Endothelial cell of umbilical vein (primary cell): ENCODE measurements at places on chromosomes 6 and 20. TPM values are rescaled to one million over a fixed set of nuclear protein-coding genes. Genes with fewer than 3 reads are reported as not detected.
A peak's percentile ranks its signal among the peaks of the same experiment; 100 is the strongest.

GRCh38 chr6:52877786-52878185 lies 31.7 kb downstream of the GSTA3 start:
- no peak for DNase-seq

GRCh38 chr6:139923964-139924475 lies 549.6 kb upstream of the CITED2 start:
- DNase-seq, result no peak

DNA sequence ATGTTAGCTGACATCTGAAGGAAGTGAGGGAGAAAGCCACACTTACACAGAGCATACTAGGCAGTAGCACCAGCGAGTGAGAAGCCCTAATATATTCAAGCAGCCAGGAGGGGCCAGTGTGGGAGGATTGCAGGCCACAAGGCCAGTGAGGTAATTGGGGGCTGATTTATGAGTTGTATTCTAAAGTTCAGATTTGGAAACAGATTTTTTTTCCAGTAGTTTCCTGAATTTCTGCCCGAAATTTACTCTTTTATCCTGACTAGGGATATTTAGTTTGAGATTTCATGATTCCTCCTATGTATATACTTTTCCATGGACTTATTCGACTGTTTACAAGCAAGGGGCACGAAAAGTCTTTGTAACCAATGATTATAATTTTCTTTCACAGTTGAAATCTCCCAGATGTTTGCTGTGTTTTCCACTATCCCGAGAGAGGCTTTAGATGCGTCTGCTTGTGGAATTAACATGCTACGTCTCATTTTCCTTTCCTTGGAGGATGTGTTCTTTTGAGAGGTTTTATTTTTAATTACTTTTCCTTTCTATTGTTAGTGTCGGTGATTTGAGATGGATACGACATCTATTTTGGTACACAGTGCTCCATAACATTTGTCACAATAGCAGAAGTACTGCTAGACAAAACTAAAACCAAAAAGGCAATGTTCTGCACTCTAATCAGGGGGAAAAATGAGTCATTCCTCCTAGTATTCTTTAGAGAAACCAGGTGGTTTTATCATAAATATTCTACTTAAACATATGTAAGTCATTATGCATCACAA lies 356.3 kb upstream of the HSF2 start:
- DNase-seq, result no peak

DNA sequence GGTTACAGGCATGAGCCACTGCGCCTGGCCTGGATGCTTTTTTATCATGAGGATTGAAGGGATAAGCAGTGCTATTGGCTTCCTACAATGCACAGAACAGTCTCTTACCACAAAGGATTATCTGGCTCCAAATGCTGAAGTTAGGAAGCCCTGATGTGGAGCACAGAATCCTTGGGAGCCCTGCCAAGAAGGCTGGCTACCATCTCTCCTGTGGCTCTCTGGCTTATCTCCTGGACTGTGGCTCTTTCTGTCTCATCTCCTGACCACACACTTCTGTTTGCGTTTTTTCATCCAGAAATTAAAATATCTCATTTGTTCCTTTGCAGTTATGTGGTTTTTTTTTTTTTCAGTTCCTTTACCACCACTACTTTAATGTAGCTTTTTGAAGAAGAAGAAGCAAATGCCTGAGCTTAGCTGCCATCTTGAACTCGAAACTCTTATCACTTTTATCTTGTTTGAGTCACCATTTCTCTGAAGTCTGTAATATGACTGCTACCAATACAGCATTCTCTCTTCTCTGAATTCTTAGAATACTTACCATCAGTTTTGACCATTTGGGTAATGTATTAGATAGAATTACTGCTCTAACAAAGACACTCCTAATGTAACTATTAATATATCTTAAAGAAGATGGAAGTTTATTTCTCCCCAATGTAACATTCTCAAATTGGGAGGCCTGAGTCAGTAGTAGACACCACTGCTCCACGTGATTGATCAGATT lies 1044.7 kb downstream of the KIF16B start:
- DNase-seq, result no peak

Gene OLIG3
- not detected in 2 replicates for total RNA-seq

DNA sequence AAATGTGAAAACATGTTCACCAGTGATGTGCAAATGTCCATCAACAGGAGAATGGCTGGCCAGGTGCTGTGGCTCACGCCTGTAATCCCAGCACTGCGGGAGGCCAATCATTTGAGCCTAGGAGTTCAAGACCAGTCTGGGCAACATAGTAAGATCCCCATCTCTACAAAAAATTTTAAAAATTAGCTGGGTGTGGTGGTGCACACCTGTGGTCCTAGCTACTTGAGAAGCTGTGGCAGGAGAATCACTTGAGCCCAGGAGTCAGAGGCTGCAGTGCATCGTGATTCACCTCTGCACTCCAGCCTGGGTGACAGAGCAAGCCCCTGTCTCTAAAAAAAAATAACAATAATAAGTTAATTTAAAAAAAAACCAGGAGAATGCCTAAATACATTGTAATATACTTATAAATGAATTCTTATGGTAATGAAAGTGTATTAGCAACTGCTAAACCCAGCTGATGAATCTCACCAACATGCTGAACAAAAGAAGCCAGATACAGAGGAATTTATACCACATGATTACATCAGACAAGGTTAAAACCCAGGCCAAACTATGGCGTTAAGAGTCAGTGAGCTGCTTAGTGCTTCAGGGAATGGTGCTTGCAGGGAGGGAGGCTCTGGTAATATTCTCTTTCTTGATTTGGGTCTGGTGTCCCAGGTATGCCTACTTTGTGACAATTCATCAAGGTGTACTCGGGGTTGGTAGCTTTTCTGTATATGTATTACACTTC lies 36.4 kb downstream of the RPP40 start:
- no peak for DNase-seq

Gene OPRM1
- not detected in 2 replicates for total RNA-seq

DNA sequence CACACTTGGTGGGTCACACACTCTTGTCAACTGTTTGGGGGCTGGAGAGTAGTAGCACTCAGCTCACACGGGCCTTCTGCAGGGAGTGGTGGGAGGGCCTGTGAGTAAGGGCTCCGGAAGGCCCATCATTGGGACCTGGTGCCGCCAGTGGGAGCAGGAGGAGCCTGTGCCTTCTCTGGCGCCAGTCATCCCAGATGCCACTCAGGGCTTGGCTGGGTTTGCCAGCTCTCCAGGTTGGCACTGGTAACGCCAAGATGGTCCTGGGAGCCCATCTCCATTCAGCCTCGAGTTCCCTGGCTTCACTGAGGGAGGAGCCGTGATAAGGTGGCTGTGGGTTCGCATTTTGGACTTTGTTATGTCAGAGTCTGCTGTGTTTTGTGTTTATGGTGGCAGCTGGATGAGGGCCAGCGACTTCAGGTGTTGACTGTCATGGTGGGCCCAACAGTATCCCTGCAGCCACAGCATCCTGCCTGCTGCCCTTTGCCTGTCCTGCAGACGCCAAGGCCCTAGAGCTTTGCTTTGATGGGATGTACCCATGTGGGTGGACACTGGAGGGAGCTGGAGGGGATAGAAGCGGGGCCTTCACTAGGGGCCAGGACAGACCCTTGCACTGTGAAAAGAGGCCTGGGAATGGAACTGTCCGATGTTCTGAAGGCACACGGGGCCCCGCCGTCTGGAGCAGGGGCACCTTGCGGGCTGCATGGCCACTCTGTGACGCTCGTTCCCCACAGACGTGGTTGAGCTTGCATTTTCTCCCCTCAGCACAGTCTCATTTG lies 13.3 kb upstream of the DNAJC5 start:
- no peak for DNase-seq

DNA sequence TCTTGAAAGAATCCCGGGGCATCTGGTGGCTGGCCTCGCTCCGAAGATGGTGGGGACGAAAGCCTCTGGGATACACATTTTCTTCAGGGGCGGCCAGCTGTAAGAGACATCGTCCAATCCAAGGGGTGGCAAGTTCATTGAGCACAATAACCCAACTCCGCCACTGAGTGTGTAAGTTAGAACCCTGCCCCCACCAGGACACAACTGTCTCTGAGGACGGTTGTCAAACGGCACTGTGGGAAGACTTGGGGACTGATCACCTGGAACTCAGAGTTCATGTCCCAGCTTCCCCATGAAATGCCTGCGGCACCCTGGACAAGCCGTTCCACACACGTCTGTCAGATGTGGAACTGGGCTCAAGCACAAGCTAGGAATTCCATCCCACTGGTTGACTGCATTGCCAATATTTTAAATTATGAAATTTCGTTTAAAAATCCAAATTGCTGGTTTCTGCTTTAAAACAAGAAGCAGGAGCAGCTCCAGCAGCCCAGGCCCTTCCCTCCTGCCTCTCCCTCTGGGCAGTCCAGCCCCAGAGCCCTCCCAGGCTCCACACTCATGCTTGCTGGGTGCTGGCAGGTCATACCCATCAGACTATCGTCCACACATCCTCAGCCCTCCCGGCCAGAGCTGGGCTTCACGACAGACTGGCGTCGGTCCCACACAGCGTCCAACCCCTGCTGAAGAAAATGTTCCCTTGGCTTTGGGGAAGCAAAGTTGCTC lies 80.9 kb upstream of the AFDN start:
- no peak for DNase-seq

- DNase-seq, result peak; percentile 16
These were observed 23.8 kb downstream of the ANKS1A start for GRCh38 chr6:34912715-34913464.

Gene CLVS2
- total RNA-seq, result not detected in 2 replicates

DNA sequence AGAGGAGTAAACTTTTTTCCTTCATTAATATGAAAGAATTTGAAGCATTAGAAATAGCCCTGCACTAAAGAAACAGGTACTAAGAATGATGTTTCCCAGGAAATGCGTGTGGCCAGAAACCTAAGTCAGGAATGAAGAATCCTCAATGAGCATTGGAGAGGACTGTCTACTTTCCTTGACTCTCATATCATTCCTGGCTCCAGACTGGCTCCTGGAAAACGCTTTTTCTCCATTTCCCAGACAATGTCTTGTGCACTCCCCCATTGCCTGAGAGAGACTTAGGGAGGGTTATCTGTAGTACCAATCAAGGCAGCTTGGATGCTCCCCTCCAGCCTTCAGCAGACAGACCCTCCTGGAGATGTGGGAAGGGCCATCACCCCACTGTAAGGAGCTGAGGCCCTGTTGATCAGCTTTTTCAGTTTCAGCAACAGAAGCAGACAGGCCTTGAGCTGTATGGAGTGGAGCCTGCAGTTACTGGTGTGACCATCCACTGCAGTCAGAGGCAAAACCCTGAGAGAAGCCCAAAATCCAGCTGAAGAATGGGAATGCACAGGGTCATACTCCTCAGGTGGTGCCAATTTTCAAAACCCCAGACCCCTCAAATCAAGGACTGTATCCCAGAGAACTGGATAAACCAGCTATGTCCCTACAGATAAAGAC lies 127.3 kb upstream of the NT5E start:
- DNase-seq, result no peak

DNA sequence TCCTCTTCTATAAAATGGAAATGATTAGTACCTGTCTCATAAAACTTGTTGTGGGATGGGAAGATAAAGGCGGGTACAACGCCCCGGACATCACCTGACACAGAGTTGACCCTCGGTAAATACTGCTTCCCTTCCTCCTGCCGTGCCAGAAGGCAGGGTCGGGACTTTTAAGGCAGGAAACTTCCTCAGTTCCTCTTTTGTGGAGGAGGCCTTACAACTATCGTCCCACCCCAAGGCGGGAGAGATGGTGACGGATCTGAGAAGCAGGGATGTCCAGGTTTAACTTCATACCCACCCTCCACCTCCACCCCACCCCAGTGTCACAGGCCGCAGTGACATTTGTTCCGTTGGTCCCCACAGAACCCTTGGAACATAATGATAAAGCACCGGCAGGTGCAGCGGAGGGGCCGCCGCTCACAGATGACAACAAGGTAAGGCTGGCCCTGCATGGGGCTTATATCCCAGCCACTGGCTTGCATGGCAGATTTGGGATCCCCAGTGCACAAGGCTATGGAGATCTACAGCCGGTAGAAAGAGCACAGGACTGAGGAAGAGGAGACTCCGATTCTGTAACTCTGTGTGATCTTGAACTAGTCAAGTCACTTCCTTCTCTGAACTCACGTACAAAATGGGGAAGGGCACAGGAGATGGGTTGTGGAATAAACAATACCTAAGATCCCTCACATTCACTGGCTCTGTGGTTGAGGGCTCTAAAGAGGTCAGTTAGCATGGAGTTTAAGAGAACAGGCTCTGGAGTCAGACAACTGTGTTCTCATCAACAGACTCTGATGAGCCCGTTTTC lies 764 bp downstream of the DNTTIP1 start:
- DNase-seq, result peak; percentile 15

Gene TRIM31
- not detected in 2 replicates for total RNA-seq

Gene PDE7B
- 21.3 and 25.1 TPM in 2 replicates for total RNA-seq

Gene DNMT3B
- total RNA-seq, result 6.8 TPM in 2 replicates

DNA sequence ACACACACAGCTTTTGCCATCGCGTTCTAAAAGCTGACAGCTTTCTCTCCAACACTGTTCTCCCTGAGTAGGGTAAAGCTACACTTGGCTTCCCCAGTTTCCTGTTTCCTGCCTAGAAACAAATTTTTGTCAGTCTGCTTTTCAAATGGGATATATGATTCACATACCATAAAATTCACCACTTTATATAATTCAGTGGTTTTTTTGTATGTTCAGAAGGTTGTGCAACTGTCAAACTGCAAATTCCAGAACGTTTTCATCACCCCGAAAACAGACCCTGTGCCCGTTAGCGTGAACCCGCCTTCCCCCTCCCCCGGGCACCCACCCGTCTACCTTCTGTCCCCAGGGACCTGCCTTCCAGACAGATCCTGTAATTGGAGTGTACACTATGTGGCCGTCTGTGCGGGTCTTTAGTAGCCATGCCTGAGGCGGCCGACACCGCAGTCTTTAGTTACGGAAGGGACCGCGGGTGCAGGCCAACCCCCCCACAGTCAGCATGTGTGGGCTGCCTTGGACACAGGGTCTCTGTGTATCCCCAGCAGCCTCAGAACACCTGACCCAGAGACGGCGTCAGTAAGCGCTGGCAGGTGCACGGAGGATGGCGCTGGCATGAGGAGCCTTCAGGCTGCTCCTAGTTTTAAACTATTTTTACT lies 16.6 kb downstream of the HRH3 start:
- DNase-seq, result peak; percentile 52

Gene FAM162B
- total RNA-seq, result not detected in 2 replicates

GRCh38 chr6:361411-362132 lies 30.0 kb upstream of the IRF4 start:
- DNase-seq, result no peak

DNA sequence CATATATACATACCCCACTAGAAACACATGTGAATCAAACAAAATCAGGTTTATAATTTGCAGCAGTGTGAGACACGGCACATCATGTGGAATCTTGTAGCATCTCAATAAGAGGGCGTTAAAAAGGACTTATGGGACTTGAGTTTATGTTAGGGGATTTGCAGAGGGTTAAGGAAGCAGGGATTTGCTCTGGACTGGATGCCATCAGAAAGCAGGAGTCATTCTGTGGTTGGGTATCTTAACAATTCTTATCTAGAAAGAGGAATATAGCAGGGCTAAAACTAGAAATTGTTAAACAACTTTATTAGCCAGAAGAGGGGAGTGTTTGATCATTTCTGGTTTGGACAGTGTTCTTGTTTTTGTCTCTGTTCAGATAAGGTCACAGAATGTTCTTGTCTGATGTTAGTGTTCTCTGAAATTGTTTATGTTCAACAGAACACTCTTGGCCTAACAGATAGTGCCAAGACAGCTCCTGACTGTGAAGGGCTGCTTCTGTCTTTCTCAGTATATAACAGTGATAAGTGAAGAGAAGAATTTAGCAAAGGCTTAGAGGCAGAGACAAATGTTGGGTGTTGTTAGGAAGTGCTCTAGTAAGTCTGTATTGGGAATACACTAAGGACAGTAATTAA lies 39.2 kb downstream of the LIN28B start:
- DNase-seq, result peak; percentile 72

GRCh38 chr20:3612795-3613572 lies 50.2 kb downstream of the GFRA4 start:
- no peak for DNase-seq

GRCh38 chr20:52943185-52943841 lies 28.8 kb upstream of the TSHZ2 start:
- no peak for DNase-seq
